ENCODE measurements at places on chromosomes 5 and 9.
A peak's percentile ranks its signal among the peaks of the same experiment; 100 is the strongest.

- DNase-seq: peak; percentile 21
These were observed 13.5 kb downstream of the EFCAB9 start for GRCh38 chr5:172207511-172207910.

- DNase-seq: no peak
These were observed 529 bp upstream of the TPM2 start for GRCh38 chr9:35690294-35690613.

DNA sequence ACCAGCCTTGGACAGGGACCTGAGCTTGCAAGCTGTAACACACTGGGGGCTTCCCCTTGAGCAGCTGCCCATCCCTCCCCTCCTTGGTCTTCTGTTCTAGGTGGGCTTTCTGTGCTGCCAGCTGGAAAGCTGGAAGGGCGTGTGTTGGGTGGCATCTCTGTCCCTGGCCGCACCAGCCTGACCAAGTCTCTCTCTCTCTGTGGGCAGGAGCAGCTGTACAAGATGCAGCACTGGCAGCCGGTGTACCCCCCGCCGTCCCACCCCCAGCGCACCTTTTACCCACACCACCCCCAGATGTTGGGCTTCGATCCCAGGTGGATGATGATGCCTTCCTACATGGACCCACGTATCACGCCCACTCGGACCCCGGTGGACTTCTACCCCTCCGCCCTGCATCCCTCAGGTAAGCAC lies 32.1 kb upstream of the POMT1 start:
- DNase-seq: no peak

- DNase-seq: no peak
These were observed 7.0 kb upstream of the CD74 start for GRCh38 chr5:150419630-150420270.

- no peak for DNase-seq
These were observed 483.2 kb upstream of the BRINP1 start for GRCh38 chr9:119852390-119852789.

Data from inflammatory macrophage treated with lipopolysaccharide for 4 hours (primary cell).